ENCODE measurements at places on chromosomes 11 and 22.
A peak's percentile ranks its signal among the peaks of the same experiment; 100 is the strongest.

GRCh38 chr22:33302049-33302545, 243.9 kb upstream of the SYN3 start:
- peak; percentile 45 for DNase-seq

- DNase-seq, result no peak
Measured at GRCh38 chr11:37666960-37667359, 1068.9 kb upstream of the RAG2 start.

DNA sequence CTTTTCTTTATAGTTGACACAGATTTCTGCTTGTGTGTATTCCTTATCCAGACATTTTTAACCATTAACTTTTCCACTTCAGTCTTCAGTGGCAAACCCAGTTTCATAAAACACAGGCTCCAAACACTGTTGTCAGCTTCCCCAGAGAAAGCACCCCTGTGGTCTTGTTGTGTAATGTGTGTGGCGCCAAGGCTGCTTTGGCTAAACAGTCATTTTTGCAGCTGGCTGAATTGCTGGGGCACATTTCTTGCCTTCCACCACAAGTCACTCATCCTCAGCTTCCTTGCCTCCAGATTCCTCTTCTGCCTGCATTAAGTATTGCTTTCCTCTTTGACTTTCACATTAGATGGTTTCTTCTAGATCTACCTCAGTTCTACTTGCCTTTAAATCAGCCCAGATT, 40.5 kb downstream of the ARHGAP1 start:
- no peak for DNase-seq

DNA sequence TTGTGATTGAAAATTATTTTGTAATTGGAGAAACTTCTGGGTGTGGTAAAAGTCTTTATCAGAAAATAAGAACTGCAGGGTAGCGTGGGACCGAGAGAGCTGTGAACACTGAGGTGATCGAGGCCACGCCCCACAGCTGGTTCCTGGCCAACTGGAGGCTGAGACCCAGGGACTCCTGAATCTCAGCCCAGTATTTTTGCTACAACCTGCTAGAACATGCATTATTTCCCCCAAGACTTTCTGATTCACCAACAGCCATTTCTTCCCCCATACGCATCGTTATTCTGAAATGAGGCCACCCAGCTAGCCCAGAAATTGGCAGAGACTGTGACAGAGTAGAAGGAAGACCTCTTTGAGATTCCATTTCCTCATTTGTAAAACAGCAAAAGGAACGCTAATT, 3.4 kb upstream of the FGF19 start:
- DNase-seq, result no peak

- no peak for DNase-seq
Measured at GRCh38 chr11:108221371-108221770, 1.1 kb downstream of the NPAT start.

DNA sequence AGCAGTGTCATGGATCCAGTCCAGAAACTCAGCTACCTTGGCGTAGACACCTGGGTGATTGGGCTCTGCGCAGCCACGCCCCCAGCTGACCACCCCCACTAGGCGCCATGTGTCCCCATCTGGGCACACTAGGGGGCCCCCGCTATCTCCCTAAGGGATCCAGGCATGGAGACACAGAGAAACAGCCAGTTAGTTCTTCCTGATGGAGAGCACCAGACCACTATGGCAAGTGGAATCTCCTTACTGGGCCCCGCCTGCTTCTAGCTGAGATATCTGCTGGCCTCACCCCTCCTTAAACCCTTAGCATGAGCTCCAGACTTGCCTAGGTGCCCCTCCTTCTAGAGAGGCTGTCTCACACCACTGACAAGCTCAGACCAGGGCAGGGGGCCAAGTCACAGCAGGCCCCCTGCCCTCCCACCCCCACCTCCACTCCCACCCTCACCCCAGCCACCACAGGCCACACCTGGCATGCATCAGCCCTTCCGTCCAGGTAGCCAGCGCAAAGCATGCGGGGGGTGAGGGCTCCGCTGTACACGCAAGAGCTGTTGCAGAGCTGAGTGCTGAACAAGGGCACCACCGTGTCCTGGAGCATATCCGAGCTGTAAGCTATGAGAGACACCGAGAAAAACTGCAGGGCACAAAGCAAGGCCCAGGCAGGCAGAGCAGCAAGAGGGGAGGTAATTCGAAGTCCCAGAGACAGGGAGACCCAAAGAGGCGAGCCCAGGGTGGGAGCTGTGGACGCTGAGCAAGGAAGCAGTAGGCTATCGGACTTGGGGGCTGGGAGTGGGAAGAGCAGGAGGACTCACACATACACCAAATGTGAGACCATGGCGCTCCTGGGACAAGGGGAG, 16.1 kb downstream of the TMPRSS5 start:
- DNase-seq, result no peak

GRCh38 chr22:40198733-40199132, 21.0 kb downstream of the TNRC6B start:
- peak; percentile 71 for DNase-seq

DNA sequence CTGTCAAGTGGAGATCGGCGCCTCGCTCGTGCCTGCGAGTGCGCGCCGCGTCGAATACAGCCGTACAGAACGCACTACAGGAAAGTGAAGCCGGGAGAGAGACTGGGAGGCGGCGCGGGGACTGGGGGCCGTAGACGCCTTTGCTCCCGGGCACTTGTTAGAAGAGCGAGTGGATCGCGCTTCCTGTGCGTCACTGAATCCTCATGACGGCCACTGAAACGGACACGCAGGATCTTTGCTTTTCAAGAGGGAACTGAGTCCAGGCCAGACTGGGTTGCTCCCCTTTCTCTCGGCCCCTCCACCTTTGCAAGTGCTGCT, 314 bp downstream of the RIC8A start:
- no peak for DNase-seq

GRCh38 chr11:68840661-68841653, 759 bp downstream of the CPT1A start:
- peak; percentile 77 for DNase-seq

- no peak for DNase-seq
Measured at GRCh38 chr11:9574622-9575259, 1.3 kb downstream of the WEE1 start.

DNA sequence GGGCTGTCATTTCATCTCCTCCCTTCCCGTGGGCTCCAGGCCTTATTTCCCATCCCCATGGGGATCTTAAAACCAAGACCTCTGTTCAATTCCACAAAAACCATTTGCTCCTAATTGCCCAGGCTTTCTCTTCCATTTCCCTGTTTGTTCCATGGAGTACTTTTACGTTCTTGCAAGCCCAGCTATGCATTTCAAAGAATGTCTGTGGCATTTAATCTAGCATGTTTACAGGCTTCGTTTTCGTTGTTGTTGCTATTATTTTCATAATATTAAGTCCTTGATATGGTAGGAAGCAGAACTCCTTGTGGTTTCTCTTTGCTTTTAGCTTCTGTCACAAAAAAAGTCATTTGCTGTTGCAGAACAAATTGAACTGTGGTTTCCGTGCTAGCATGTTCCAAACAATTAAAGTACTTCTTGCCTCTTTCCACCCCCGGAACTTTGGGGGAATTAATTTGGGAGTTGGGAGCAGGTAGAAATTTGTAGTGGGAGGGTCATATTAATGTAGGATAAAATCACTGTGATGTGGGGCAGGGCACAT, 68.1 kb upstream of the SLC22A12 start:
- no peak for DNase-seq

DNA sequence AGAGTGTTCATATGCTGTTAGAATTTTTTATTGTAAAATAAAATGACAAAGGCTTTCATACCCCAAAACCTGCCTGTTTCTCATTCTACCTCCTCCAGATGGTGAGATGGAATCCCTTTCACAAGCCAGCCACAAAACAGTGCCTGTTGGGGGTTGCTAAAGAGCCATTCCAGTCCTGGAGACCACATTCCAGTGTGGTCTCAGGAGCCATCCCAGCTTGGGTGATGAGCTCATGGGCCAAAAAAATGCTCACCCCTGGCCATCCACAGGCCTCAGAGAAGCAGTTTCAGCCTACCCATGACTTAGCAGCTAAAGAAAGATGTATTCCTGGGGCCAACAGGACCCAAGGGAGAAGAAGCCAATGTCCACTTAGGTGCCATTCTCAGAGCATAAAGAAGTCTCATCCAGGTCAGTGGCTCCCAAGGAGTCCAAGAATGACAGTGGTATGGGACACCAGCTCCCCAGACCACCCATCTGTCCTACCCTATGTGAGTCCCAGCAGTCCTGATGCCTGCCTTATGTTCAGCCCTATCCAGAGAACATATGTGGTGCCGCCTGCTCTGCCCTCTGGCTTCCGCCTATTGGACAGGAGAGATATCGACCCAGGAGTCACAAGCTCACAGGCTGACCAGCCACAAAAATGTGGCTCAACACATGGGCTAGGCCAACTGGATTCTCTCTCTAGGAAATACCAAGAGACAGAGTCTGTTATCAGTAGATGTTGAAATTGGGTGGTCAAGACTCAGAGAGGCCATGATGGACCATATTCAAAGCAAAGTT, 26.4 kb downstream of the C11orf91 start:
- DNase-seq, result no peak

DNA sequence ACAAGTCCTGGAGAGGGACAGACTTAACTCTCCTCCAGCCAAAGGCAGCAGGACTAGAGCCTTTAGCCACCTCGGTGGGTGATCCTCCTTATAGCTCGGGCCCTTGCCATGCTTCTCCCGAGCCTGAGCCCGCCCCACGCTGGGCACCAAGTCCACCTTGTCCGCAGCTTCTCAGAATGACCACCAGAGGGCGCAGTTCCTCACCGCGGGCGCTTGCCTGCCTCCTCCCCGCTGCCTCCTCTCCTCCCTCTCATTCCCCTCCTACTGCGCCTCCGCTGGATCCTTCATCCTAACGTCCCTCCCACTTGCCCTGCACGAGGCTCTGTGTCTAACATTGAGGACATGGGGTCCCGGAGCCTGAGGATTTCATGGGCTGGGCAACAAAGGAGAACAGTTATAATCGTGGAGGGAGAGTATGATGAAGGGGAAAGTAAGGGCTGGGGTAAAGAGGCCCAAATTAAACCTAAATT, 11.3 kb upstream of the MOGAT2 start:
- peak; percentile 77 for DNase-seq

DNA sequence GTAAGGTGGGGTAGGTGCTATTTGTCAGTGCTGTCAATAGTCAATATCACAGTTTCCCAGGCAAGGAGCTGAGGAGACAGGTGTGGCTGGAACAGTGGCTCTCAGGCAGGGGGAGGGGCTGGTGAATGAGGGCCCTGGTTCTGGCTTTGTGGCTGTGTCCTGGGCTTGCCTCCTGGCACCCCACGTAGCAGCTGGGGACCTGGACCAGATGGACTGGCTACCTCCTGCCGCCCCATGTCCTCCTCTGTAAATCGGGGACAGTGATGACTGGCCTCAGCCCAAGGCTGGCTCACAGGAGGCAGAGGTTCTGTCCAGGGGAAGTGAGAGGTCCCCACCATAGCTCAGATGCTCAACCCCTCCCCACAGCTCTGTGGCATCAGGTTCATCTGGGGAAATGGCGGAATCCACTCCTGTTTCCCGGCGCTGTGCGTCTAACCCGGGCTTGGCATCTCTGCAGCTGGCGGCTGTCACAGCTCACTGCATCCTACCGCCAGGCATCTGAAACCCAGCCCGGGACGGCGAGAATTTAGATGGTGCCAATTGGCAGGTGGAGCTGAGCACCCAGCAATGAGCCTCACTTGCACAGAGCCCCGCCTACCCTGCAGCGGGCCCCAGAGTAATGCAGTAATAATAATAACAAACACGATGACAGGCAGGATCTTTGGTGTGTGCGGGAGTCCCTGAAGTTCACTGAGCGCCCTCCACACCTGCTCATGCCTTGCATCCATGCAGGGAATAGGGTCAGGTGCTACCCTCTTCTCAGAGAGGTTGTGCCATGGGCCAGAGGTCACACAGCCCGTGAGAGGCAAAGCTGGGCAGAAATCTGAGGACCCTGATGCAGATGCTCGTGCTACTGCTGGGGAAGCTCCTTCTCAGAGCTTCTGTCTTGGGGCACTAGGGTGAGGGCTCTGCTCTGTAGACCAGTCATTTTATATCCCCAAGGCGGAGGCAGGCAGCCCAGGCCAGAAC, 27.8 kb upstream of the SHISAL1 start:
- DNase-seq, result no peak

GRCh38 chr11:92917927-92918326, 51.5 kb upstream of the MTNR1B start:
- no peak for DNase-seq

- no peak for DNase-seq
Measured at GRCh38 chr11:350723-351255, 18.5 kb upstream of the B4GALNT4 start.

GRCh38 chr22:50605613-50606074, 5.1 kb downstream of the MAPK8IP2 start:
- DNase-seq, result no peak

- no peak for DNase-seq
Measured at GRCh38 chr11:64276653-64277431, 7.6 kb downstream of the BAD start.

GRCh38 chr22:22974156-22974555, 86.5 kb downstream of the IGLL5 start:
- no peak for DNase-seq

DNA sequence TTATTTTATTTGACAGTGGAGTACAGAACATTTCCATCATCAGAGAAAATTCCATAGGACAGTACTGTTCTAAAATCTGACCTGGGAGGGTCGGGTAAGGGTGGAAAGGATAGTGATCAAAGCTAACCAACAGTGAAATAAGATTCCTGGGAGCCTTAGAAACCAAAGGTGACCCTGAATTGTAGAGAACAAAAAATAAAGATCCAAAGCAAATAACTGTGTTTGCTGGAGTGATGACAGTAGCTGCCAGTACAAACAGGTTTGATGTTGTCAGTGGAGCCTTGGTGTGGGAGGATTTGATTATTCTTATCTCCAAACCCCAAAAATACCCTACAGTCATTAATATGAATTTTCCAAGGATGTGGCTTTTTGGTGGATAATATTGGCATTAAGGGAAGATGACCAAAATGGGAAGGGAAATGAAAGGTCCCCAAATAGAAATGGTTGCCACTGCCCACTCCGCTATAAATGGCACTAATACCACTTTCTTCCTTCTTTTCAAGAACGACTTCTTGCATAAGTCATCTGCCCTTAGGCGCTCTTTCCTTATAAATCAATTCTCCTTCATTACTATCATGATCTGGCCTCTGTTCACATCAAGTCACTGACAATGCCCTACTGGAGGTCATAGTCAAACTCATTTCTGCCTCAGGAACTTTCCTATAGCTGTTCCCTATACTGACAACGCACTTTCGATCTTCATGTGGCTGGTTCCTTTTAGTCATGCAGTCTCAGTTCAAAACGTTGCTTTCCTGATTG, 44.4 kb downstream of the EHF start:
- DNase-seq, result no peak

DNA sequence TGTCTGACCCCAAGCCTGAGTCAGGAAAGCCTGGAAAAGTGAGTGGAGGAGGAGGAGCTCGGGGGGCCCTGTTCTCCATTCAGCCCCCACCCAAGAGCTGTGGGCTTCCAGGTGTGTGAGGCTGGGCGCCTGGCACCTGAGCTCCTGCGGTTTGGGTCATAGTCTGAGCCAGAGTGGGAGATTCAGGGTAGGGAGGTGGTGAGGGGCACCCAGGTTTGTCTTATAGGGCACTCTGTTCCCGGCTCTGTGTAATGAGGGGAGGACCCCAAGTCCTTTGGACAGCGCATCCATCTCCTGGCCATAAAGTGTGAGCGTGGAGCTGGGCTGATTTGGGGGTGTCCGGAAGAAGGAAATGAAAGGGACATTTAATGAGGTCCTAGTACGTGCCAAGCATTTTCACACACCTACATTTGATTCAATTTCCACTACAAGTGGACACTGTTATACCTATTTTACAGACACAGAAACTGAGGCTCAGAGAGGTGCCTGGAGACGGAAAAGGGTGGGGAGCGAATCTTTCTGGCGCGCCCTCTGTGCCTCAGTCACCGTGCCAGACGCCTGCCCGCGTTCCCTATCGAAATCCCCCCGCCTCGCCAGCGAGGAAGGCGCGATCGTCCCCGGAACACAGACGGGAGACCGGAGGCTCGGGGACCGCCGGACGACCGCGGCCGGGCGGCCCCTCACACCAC, 1.2 kb downstream of the NPTXR start:
- no peak for DNase-seq

Data from muscle of back (tissue), 13 donors.